Naive thymus-derived CD8-positive, alpha-beta T cell (primary cell): ENCODE measurements at places on chromosomes 16 and 17. TPM values are rescaled to one million over a fixed set of nuclear protein-coding genes. Genes with fewer than 3 reads are reported as not detected.

USP31 gene
- polyA plus RNA-seq, result 0.89 TPM

MEOX1 gene
- 5.9 TPM for polyA plus RNA-seq

LDAF1 gene
- 16.7 TPM for polyA plus RNA-seq

C16orf92 gene
- polyA plus RNA-seq, result not detected

- no peak for DNase-seq
Observed at GRCh38 chr17:75695141-75695829, 26.0 kb upstream of the ITGB4 start.
